ENCODE measurements at places on chromosomes 2 and 18.
A peak's percentile ranks its signal among the peaks of the same experiment; 100 is the strongest.

DNA sequence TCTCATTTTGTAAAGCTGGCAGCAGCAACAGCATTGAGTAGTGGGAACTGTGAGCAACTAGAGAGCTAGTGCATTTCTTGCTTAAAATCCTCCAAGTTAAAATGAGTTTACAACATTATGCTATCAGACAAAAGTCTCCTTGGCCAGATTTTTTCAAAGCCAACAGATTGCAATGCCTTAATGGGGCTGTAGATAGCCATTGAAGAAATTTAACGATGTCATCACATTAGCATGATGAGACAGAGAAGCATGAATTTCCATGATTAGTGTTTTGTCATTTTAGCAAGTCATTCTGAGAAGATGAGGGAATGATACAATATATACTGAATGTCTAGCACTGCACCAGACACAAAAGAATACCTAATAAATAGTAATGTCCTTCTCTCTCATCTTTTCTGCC is 307.5 kb upstream of the REG3G start:
- H3K4me3 ChIP-seq: no peak overlapping the region
- H3K27ac ChIP-seq: peak overlapping the region; percentile 58
- H3K4me1 ChIP-seq: no peaks in the 10 kb centered on the region

- no peak overlapping the region for H3K27ac ChIP-seq
- no peak for DNase-seq
- H3K27me3 ChIP-seq: no peaks in the 10 kb centered on the region
- no peaks in the 10 kb centered on the region for H3K36me3 ChIP-seq
- H3K4me3 ChIP-seq: no peak overlapping the region
These were observed 16.2 kb upstream of the BBS5 start for GRCh38 chr2:169462896-169463695.

DNA sequence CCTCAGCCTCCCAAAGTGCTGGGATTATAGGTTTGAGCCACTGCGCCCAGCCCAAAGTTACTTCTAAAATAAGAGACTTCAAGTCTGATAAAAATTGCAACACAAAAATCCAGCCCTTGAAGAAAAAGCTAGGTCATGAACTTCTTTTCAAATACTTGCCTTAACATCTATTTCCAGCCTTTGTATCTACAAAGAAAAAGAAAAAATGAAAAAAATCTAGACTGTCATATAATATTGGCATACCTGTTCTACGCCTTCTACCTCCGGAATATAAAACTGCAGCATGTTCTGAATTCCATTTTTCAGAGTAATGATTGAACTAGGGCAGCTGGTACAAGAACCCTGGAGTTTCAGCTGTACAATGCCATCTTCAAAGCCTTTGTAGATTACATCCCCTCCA is 13.1 kb upstream of the GFPT1 start:
- DNase-seq: peak; percentile 90
- no peak overlapping the region for H3K27ac ChIP-seq
- no peaks in the 10 kb centered on the region for H3K27me3 ChIP-seq
- peaks cover 22% of the 10 kb centered on the region for H3K36me3 ChIP-seq

GRCh38 chr2:16330982-16331381 is 334.7 kb downstream of the CYRIA start:
- DNase-seq: no peak
- peaks cover 25% of the 10 kb centered on the region for H3K4me1 ChIP-seq
- H3K27me3 ChIP-seq: no peaks in the 10 kb centered on the region
- no peak overlapping the region for H3K27ac ChIP-seq
- H3K4me3 ChIP-seq: no peak overlapping the region

GRCh38 chr2:21781962-21782361 is 658.2 kb downstream of the TDRD15 start:
- H3K4me3 ChIP-seq: no peak overlapping the region
- DNase-seq: no peak
- H3K27me3 ChIP-seq: no peaks in the 10 kb centered on the region
- H3K27ac ChIP-seq: no peak overlapping the region

DNA sequence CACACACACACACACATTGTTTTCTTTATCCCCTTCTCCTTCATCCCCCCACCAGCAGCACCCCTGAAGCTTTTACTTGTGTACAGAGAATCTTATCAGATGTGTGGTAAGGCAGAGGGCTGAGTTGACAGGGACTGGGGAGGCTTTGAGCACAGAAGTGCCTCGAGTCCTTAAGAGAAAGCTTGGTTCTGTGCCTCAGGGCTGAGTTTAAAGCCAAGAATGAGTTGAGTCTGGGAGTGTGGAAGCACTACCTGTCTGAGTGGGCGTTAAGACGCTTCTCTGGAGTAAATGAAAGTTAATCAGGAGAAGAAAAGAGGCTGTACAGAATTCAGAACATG is 2.7 kb downstream of the ID2 start:
- DNase-seq: no peak
- no peaks in the 10 kb centered on the region for H3K27me3 ChIP-seq
- H3K27ac ChIP-seq: peak overlapping the region; percentile 87
- peaks cover 11% of the 10 kb centered on the region for H3K4me1 ChIP-seq
- peak overlapping the region; percentile 59 for H3K4me3 ChIP-seq

- peak overlapping the region; percentile 83 for H3K4me3 ChIP-seq
- H3K27me3 ChIP-seq: peaks cover 3% of the 10 kb centered on the region
- H3K27ac ChIP-seq: no peak overlapping the region
- H3K4me1 ChIP-seq: peaks cover 5% of the 10 kb centered on the region
- no peaks in the 10 kb centered on the region for H3K36me3 ChIP-seq
- DNase-seq: peak; percentile 59
These were observed 641 bp downstream of the MAPRE3 start for GRCh38 chr2:26970928-26971627.

DNA sequence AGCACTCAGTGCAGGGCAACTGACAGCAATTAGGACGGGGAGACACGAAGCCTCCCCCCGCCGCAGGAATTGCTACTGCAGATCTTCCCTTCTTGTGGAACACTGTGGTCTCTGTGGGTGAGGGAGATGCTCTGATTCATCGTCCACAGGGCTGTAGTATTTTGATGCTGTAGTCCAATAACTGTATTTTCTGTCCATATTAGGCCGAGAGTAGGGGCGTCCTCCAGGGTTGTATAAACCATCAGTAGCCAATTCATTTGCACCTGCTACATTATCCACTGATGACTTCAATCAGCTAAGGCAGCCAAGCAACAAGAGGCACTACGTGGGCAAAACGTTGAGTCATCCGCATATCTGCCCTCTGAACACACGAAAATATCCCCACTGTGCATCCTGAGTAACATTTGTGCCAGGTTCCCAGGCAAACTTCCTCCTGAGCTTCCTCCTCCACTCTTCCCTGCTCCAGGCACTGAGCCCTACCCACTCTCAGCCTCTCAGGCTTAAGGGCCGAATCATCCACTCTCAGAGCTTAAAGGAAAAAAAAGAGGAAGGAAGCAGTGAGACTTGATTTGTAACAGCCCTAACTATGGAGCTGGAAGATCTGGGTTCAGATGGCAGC is 62.1 kb downstream of the LBH start:
- no peak overlapping the region for H3K27ac ChIP-seq
- peak overlapping the region; percentile 39 for H3K4me3 ChIP-seq
- no peaks in the 10 kb centered on the region for H3K36me3 ChIP-seq
- no peaks in the 10 kb centered on the region for H3K27me3 ChIP-seq
- no peak for DNase-seq
- no peaks in the 10 kb centered on the region for H3K4me1 ChIP-seq

DNA sequence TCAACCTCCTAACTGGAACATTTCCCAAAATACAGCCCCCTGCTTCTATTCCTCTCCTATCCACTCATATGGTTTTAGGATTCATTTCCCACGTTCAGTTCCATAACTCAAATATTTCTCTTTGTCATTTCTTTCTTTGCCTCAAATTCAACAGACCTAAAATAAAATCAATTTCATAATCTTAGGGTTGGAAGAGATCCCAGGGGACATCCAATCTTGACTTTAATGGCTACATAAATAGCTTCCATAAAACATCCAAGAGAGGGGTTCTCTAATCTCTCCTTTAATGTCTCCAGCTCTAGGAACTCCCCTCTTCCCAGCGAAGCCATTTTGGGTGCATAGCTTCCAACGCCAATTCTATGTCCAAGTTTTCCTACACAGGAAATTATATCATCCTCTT is 33.8 kb downstream of the RBKS start:
- no peaks in the 10 kb centered on the region for H3K4me1 ChIP-seq
- H3K27me3 ChIP-seq: no peaks in the 10 kb centered on the region
- H3K4me3 ChIP-seq: no peak overlapping the region

DNA sequence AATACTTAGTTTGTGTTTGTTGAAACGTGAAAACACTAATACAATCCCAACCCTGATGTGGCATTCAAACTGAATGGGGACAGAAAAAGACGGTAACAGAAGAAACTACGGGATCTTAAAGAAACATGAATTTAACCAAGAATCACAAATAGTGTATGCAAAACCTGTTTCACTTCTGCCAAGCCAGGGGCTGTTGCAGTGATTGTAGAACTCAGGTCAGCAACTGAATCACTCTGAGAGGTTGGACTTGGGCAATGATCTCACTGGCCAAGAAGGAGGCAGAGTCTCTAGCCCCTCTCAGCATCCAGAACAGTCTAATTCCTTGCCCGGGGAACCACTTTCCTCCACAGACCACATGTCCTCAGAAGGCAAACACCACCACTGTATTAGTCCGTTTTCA is 54.9 kb upstream of the CRIM1 start:
- no peak overlapping the region for H3K4me3 ChIP-seq
- DNase-seq: no peak
- H3K4me1 ChIP-seq: no peaks in the 10 kb centered on the region
- no peak overlapping the region for H3K27ac ChIP-seq

- peaks cover 7% of the 10 kb centered on the region for H3K4me1 ChIP-seq
- DNase-seq: no peak
- no peak overlapping the region for H3K4me3 ChIP-seq
These were observed 294.3 kb upstream of the EPAS1 start for GRCh38 chr2:46002947-46003346.

DNA sequence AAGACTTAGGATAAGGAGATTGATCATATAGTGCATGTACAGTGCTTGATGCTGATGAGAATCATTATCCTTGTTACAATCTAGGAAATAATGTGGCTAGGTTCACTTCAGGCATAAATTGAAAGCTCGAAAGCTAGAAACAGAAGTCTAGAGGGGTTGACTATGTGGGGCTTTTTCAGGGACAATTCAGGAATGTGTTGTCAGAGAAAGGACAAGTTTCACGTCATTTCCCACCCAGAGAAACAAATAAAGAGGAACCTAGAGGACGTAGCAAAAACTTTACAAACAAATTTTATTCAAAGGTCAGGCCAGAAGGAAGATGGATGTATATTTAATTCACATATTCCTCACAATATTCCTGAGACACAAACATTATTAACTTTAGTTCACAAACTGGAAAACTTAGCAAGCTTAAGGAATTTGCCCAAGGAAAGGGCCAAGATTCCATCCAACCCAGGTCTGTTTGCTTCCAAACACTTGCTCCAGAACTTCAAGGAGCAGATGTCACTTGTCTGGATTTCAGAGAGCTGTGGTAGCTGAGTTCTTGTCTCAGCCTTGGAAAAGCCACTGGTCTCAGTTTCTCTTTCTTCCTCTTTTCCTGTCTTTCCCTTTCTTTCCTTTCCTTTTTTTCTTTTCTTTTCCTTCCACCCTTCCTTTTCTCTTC is 7.4 kb downstream of the CYRIA start:
- H3K36me3 ChIP-seq: no peaks in the 10 kb centered on the region
- H3K4me3 ChIP-seq: no peak overlapping the region
- H3K27me3 ChIP-seq: no peaks in the 10 kb centered on the region
- no peak overlapping the region for H3K27ac ChIP-seq
- peaks cover 9% of the 10 kb centered on the region for H3K4me1 ChIP-seq

DNA sequence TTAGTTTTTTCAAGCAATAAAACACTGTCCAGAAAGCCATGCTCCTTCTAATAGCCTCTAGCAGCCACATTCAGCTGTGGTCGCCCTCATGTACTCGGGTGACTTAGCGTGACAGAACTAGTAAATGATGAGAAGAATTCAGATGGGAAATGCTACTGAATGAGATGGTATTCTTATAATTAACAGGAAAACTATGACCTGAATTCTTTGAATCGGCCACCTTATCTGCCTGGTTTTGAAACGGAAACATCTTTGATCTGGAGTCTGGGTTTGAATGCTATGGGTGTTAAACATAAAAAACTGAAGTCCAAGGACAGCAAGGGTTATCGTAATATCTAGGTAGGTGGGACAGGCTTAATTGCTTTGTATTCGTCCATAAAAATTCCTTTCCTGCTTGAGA is 138.8 kb upstream of the DNMT3A start:
- peaks cover 16% of the 10 kb centered on the region for H3K4me1 ChIP-seq
- no peak overlapping the region for H3K4me3 ChIP-seq
- H3K36me3 ChIP-seq: no peaks in the 10 kb centered on the region
- peak overlapping the region; percentile 83 for H3K27ac ChIP-seq
- DNase-seq: peak; percentile 75

DNA sequence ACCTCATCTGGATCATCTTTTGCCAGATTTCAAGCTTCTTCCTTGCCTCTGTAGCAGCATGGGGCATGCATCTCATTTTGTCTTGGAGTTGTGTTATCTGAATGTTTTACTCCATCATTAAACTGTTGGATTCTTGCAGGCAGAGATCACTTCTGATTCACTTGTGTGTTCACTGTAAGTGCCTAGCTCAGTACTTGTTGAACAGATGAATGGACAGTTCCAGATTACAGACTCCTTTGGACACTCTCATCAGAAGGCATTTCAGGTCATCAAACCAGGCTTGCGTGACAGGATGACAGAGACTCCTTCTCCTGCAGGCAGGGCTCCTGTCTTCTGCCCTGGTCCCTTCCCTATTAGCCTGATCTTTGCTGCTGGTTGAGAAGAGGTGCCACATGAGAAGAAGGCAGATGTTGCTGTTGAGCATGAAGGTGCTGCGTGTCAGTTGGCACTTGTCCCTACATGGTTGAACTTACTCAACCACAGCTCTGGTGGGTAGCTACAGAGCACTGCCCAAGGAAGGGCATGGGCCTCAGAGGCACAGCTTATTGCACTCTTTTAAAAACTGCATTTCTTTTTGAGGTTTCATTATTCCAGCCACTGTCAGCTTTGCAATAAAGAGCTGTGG is 58.9 kb downstream of the INPP4A start:
- peaks cover 30% of the 10 kb centered on the region for H3K4me1 ChIP-seq
- no peaks in the 10 kb centered on the region for H3K36me3 ChIP-seq
- DNase-seq: peak; percentile 59
- no peaks in the 10 kb centered on the region for H3K27me3 ChIP-seq
- no peak overlapping the region for H3K4me3 ChIP-seq

DNA sequence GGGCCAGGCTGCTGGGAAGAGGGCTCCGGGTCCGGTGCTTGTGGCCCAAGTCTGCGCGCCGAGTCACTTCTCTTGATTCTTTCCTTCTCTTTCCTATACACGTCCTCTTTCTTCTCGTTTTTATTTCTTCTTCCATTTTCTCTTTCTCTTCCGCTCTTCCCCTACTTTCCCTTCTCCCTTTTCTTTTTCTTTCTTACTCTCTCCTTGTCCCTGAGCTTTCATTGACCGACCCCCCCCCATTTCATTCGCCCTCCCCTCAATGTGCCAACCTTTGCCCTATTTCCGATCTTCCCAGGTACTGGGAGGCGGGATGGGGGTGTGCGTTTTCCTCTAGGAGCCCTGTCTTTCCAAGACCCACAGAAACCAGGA is 1.8 kb downstream of the ONECUT2 start:
- H3K27me3 ChIP-seq: peaks cover 81% of the 10 kb centered on the region
- no peak for DNase-seq
- H3K36me3 ChIP-seq: no peaks in the 10 kb centered on the region
- no peak overlapping the region for H3K27ac ChIP-seq
- no peak overlapping the region for H3K4me3 ChIP-seq
- H3K4me1 ChIP-seq: peaks cover 29% of the 10 kb centered on the region

GRCh38 chr2:238380336-238380735 is 46.4 kb upstream of the ASB1 start:
- no peaks in the 10 kb centered on the region for H3K36me3 ChIP-seq
- DNase-seq: no peak
- peak overlapping the region; percentile 69 for H3K27ac ChIP-seq
- no peaks in the 10 kb centered on the region for H3K27me3 ChIP-seq

GRCh38 chr2:216633616-216634369 is 573 bp downstream of the IGFBP2 start:
- peak overlapping the region; percentile 95 for H3K4me3 ChIP-seq
- H3K27me3 ChIP-seq: peaks cover 3% of the 10 kb centered on the region
- peak overlapping the region; percentile 91 for H3K27ac ChIP-seq
- peaks cover 4% of the 10 kb centered on the region for H3K36me3 ChIP-seq

All from trophoblast cell (in vitro differentiated cells and primary cell).